T-helper 22 cell (primary cell): ENCODE measurements at places on chromosomes 4 and X.

DNA sequence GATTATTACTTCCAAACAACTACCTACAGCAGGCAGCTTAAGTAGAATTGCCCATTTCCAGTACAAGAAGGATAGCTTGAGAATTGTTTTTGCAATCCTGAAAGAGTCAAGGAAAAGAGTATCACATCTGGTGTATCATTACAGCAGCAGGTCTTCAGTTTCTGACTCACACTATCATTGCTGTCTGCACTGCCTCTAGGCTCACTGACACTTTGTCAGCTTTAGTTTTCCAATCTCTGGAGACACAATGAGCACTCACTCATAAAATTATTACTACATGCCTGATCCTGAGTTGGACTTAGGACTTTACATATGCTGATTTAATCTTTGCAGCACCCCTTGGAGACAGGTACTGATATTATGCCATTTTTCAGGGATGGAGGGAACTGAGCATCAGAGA, 244.6 kb upstream of the BOD1L1 start:
- no peak for DNase-seq

GRCh38 chr4:33116871-33117270, 2396.7 kb downstream of the PCDH7 start:
- DNase-seq = no peak

- DNase-seq = no peak
Measured at GRCh38 chr4:100649417-100649816, 131.6 kb upstream of the EMCN start.

- no peak for DNase-seq
Measured at GRCh38 chrX:70446380-70447350, 2.0 kb downstream of the DLG3 start.

DNA sequence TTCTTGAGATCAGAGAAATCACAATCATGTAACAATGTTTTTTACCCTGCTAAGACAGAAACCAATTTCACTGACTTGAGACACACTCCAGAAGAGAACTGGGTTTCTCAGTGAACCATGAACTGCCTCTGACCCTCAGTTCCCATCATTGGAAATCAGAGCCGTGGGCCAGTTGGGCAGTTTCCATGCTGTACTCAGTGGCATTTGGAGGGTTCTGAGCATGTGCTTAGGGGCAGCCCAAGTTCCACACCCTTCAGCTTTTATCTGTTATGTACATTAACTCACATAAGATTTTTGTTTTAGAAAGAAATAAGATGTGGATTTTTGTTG, 77.9 kb downstream of the BTC start:
- no peak for DNase-seq

DNA sequence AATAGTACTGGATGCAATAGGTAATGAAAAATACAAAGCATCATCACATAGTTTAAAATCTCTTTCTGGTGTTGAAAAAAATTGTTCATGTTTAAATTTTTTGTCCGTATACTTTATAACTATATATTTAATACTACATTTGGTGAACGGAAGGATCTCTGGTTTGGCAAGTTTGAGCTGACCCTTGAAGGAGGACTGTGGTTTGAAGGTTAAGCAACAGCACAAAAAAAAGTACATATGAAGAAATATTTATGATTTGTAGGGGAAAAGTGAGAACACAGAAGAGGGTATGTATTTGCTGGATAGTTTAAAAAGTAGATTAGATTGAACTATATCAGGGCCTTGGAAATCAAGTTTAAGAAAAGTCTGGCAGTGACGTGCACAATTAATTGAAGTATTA, 13.3 kb downstream of the SRP72 start:
- no peak for DNase-seq

DNA sequence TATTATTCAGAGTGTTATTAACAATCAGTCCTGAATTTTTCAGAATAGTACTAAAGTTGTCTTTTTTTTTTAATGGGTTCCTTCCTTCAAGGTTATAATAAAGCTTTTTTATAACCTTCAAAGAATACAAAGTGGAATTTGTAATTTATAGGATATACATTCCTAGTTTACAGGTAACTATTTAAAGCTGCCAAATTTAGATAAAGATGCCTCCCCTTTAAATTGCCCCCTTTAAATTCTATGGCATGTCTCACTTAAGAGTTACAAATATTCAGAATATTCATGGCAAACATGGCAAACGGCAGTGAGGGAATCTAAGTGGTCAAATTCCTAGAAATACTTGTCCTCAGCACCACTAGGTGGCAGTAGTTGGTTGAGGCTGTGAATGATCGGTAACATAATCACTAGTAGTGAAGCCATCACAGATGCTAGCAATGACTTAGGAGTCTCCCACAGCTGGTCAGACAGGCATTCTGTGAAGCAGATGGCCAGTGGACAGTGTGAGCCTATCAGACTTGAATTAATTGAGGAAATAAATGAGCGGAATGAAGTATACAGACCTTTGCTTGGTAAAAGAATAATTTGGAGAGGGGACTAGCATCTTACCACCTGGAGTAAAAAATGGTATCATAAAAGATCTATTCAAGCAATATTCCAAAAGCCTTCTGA, 86.4 kb downstream of the CBR4 start:
- peak; percentile 1 for DNase-seq

DNA sequence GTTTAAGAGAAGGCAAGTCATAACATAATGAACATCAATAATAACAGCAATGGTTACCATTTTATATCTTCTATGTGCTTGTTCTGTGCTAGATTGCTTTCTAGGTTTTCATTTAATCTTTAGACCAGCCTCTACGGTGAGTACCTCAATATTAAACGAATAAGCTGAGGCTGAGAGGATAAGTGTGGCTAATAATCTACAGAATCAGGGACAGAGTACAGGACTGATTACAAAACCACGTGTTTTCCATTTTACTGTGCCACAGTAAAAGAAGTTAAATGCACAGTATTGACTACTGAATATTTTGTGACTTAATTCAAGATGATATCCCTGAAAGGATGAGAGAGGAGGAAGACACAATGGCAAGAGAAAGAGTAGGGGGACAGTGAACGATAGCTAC, 56.3 kb downstream of the HUWE1 start:
- no peak for DNase-seq

DNA sequence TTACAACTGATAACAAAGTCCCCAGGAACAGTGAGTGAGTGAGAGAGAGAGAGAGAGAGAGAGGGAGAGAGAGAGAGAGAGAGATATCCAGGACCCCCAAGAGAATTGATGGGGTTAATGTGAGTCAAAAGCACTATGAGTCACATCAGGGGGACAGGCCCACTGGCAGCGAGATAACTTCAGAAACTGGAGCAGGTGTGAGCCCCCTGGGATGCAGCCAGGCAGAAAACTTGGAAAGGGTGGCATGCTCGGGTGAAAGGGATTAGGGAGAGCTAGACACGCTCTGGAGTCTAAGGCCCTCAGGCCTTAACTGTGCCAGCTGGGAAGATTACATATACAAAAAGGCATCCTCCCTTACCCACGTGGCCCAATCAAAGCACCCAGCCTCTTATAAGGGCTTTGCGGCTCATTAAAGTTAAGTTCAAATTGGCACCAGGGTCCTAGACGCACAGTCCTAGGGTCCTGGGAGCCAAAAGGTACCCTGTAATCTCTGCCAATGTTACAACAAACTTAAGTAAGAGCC, 841 bp downstream of the ACOT9 start:
- no peak for DNase-seq

- DNase-seq = no peak
Measured at GRCh38 chr4:128461291-128462102, 173.9 kb upstream of the PGRMC2 start.

DNA sequence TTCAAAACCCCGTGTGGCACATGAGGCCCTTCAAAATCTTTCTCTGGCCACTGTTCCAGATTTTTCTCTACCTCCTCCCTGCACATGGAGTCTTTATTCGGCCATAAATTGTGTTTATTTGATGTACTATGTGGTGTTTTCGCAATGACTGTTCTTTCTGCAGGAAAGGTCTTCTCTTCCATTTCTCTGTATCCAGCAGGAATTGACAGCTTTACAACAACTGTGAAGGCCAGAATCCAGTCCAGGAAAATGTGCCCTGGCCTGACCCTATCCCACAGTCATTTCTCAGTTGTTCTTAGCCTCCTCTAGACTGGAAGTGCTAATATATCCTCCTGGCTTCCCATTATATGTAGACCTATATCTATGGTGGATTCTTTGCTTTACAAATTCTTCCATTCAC, 191.4 kb downstream of the COL25A1 start:
- DNase-seq = no peak

DNA sequence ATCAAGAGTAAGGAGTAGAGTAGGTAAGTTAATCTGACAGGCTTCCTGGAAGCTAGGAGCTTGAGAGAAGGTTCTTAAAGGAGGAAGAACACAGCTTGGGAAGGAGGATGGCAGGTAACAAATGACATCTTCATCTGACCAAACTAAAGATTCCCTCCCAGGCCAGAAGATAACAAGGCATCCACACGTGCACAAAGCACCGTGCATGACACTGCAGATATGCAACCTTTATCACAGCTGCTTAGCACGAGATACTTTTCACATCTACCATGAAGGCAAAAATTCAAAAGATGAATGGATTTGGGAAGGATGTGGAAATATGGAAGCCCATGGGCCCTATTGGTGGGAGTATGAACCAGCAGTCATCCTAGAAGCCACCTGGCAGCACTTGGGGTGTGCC, 34.3 kb downstream of the CD99L2 start:
- DNase-seq = no peak
